Adrenal gland (tissue), 19 donors: ENCODE measurements at places on chromosomes 7 and 10. TPM values are rescaled to one million over a fixed set of nuclear protein-coding genes. Genes with fewer than 3 reads are reported as not detected.

Gene KLF14
- total RNA-seq, result 1.6 TPM

Gene TLX1
- not detected for total RNA-seq

Gene UCMA
- total RNA-seq, result not detected

DNA sequence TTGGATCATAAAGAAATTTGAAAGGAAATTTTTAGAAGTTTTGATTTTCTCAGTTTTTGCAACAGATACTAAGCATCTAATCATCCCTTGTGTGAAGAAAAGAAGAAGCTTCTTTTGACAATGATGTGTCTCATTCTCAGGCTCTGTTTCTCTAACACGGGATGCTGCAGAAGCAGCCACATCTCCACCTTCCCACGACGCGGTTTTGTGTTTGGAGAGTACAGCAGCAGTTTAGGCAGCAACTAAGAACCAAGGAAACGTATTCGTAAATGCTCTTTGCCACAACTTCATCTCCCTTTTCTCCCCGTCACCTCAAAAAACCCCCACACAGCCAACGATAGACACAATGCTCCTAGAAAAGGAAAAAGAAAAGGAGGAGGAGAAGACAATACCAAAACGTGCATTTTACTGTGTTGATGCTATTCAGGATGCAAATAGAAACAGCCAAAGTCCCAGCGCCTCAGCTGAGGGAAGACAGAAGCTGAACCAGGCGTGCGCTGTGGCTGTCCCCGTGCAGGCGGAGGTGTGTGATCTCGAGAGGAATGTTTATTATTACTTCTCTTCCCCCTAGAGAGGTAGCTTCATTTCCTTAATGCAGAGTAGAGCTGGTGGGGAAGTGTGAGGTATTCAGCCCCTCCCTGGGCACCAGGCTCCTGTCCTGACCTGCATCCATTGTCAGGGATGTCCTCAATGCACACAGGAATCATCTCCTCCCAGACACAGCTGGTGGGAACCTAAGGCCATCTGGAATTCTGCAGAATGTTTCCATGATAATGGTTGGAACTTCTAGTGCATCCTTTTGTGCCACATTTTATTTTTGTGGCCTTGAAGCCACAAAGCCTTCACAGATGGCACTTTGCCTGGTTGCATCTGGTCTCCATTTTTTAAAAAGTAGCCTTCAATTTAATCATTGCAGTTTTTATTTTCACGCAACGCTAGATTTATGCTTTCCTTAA is 174.6 kb upstream of the KLF6 start:
- H3K4me1 ChIP-seq, result no peaks in the 10 kb centered on the region
- H3K4me3 ChIP-seq, result no peak overlapping the region
- no peaks in the 10 kb centered on the region for H3K27me3 ChIP-seq

DNA sequence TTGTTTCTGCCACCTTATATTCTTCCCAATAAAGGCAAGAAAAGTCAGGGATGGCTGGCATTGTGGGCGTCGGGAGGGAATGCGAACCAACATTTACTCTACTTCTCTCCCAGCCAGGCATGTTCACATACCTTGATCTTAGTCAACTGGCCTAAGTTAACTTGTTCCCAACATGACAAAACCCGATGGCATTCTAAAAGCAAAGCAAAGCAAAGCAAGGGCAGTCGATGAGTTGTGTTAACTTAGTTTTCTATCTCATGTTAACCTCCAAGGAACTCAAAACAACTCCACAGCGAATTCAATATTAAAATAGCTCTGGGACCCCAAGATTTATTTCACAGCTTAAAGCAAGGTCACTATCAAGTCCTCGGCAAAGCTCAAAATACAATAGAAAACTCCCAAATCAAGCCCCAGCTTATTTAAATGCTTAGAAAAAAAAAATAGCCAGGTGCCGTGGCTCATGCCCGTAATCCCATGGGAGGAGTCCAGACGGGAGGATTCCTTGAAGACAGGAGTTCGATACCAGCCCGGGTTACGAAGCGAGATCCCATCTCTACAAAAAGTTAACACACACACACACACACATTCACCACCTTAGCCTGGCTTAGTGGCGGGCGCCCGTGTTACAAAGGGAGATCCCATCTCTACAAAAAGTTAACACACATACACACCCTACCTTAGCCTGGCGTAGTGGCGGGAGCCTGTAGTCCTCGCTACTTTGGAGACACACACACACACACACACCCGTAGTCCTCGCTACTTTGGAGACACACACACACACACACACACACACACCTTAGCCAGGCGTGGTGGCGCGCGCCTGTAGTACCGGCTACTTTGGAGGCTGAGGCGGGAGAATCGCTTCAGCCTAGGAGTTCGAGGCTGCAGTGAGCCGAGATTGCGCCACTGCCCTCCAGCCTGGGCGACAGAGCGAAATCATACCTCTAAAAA is 901 bp upstream of the CCNY start:
- no peaks in the 10 kb centered on the region for H3K36me3 ChIP-seq
- no peak for DNase-seq
- H3K4me3 ChIP-seq, result peak overlapping the region; percentile 77
- H3K27me3 ChIP-seq, result no peaks in the 10 kb centered on the region
- peaks cover 35% of the 10 kb centered on the region for H3K4me1 ChIP-seq
- peak overlapping the region; percentile 85 for H3K27ac ChIP-seq

DNA sequence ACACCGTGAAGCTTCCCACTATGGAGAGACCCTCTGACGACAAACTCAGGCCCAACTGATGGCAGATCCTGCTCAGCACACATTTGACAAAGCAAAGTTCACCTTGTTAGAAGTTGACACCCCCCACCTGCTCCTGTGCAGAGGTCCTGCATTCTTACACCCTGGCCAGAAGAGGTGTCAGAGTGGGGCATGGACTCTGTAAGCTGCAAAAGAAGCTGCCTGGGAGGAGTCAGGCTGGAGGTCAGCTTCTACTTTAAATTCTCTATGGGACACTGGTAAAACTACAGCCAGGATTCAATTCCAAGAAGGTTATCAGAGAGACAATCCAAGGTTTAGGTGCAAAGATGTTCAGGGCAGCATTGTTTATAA is 20.0 kb upstream of the TNS3 start:
- no peak overlapping the region for H3K4me3 ChIP-seq
- H3K36me3 ChIP-seq, result no peaks in the 10 kb centered on the region
- no peak overlapping the region for H3K27ac ChIP-seq
- peaks cover 15% of the 10 kb centered on the region for H3K4me1 ChIP-seq

DNA sequence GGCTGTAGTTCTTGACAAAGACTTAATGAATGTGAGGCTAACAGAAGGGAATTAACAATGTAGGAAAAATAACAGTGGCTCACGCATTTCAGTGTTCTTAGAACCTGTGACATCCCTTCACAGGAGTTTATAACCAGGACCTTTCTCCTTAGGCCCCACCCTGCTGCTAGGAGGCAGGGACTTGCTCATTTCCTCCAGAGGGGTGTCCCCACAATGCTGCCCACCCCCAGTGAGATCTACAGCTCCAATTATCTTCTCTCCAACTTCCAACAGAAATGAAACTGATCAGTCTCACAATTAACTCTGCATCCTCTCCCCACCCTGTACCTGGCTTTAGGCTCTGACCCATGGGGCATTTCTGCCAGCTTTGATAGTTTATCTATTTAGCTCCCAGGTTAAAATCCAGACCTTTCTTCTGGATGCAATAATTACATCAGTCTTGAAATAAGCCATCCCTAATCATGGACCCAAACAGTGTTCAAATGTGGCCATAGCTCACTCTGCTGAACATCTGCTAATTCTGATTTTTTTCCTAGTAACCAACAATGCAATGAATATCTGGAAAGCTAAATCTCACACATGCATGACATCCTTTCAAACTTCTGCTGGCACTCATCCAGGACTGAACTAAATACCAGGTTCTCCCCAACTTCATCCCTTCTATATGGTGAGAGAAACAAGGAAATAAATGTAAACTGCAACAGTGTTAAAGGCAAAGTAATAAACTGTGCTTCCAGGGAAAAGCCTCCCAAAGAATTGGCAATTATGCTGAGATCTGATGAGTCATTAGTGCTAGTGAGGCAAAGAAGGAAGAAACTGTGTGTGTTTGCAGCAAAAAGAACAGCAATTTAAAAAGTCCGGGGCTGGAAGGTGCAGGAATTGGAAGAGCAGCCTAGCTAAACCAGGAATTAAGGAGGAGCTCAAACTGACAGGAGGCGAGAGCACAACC is 64.6 kb downstream of the HERPUD2 start:
- H3K4me1 ChIP-seq, result peaks cover 9% of the 10 kb centered on the region
- DNase-seq, result no peak
- H3K36me3 ChIP-seq, result peaks cover 38% of the 10 kb centered on the region
- H3K4me3 ChIP-seq, result no peak overlapping the region
